ENCODE measurements at places on chromosomes 2 and 18. TPM values are rescaled to one million over a fixed set of nuclear protein-coding genes. Genes with fewer than 3 reads are reported as not detected.

Gene RNF138
- 28.0 TPM for total RNA-seq

Gene TNFAIP6
- total RNA-seq, result not detected

Gene AKAIN1
- not detected for total RNA-seq

Gene RAB17
- total RNA-seq, result 0.85 TPM

Gene UGT1A1
- total RNA-seq, result 0.28 TPM

Gene IL1F10
- not detected for total RNA-seq

Gene OTOS
- not detected for total RNA-seq

Gene LBH
- total RNA-seq, result 13.3 TPM

Gene POTEJ
- not detected for total RNA-seq

Gene TMEM200C
- total RNA-seq, result not detected

Gene ZNF804A
- total RNA-seq, result 0.05 TPM

Gene TBR1
- total RNA-seq, result not detected

Gene KCNF1
- total RNA-seq, result 0.35 TPM

Gene SPATA3
- total RNA-seq, result not detected

Gene NAT8
- not detected for total RNA-seq

Gene ENOSF1
- total RNA-seq, result 22.8 TPM

Gene LAPTM4A
- total RNA-seq, result 71.0 TPM

Gene MYCN
- not detected for total RNA-seq

Gene SLC38A11
- total RNA-seq, result not detected

Gene TIGD1
- 1.1 TPM for total RNA-seq

Gene ASTL
- total RNA-seq, result not detected

Gene NLRC4
- total RNA-seq, result not detected

Gene BOLL
- not detected for total RNA-seq

Gene BCL11A
- total RNA-seq, result 10.8 TPM

Gene C2orf78
- total RNA-seq, result not detected

Gene CPS1
- total RNA-seq, result 10.8 TPM

Gene SKA1
- 6.5 TPM for total RNA-seq

All from airway epithelial cell (primary cell).